ENCODE measurements at places on chromosomes 4 and X.

DNA sequence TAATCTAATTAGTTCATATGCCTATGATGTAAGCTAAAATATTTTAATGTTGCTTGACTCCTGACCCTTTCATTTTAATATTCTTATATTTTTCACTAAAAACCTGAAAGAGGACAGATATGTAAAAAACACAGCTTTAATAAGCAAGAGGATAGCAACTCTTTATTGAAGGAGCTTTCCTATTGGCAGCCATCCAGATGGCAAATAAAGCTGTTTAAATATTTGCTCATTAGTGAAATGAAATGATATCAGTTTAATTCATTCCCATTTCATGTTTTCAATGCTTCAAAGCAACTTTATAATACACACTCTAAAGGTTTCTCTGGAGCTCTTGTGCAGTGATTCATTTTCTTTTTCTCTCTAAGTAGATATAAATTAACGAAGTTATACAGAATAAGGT, 473.4 kb downstream of the PCDH7 start:
- no peak for DNase-seq

DNA sequence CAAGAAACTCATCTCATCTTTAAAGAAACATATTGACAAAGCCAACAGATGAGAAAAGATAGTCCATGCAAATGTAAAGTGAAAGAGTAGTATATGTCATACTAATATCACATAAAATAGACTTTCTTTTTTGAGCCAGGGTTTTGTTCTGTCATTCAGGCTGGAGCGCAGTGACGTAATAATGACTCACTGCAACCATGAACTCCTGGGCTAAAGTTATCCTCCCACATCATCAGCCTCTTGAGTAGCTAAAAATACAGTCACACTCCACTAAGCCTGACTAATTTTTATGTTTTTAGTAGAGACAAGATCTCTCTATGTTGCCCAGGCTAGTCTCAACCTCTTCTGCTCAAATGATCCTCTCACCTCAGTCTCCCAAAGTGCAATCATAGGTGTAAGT, 51.8 kb upstream of the TRAM1L1 start:
- DNase-seq = peak; percentile 17

- DNase-seq = no peak
Observed at GRCh38 chr4:1381944-1382541, 24.2 kb downstream of the NKX1-1 start.

DNA sequence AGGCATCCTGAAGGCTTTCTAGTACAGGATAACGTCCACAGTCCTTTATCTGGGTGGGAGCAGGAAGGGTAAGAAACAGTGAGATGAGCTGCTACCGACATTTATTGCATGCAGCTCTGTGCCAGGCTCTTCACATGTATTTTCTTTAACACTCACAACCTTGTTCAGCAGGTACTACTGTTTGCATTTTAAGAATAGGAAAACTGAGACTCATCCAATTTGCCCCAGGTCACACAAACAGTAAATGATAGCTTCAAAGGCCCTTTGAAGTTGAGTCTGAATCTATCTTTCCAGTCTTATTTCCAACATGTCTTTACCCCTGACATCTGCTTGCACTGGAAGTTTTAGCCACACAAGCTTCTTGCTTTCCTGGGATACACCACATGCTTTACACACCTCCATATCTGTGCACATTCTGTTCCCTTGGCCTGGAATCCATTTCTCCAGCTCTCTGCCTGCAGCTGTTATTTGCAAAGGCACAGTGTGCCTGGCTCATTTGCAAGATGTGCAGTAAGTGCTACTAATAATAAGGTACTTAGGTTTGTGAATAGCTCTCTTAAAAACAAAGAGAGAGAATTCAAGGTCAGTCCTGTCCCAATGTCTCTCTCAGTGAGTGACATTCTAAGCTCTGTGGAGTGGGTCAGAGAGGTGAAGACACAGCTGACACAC, 61.2 kb downstream of the METTL14 start:
- no peak for DNase-seq

GRCh38 chr4:21032089-21032645, 331.9 kb downstream of the PACRGL start:
- DNase-seq = no peak

DNA sequence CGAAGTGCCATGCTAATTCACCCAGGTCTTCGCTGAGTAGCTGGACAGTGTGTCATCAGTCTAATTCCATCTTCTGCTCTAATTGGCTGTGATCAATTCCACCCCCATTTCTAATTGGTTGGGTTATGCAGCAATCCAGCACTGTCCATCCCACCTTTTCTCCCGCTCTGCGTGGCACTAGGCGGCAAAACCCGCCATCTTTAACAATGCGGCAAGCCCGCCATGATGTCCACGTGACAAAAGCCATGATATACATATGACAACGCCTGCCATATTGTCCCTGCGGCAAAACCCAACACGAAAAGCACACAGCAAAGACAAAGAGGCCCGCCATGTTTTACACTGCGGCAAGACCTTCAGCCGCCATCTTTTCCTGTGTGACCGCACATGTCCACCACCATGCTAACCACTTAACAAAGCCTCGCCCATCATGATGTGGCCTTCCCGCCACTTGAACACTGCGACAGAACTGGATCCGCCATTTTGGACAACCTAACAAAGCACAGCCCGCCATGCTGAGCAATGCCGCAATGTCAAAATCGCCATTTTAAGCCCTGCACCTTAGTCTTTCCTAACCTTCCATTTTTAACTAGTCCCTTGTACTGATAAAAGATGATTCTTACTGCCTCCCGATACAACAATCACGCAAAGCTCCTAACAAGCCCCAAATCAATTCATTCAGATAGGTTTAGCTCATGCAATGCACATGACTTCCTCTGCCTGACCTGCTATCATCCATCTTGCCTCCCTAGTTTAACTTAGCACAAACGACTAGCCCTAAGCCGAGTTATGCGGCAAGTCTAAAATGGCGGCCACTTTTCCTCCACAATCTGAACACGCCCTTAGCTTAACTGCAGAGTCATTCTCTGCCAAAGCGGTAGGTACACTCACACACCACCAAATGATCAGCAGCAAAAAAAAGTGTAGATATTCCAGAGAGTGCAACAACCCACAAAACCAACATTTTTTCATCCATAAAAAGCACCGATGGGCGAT, 288.3 kb downstream of the CHIC1 start:
- no peak for DNase-seq

DNA sequence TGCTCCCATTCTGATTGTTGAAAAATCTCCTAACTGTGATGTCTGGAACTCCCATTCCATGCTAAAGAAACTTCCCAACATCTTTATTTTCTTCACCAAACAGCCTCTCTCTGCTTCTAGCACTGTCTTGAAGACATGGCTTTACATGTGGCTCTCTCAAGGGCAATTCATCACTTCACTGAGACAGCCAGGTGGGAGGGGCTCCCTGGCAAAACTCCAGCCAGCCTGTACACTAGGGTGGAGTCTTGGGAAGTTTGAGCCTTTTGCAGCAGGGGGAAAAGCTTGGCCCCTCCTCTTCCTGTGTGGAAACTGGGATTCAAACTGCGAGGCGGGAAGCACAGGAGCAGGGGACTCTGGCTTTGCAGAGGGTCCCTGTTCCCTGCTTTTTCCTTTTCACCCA, 130.5 kb upstream of the TTC29 start:
- no peak for DNase-seq

- DNase-seq = no peak
Observed at GRCh38 chr4:24816797-24817196, 21.4 kb downstream of the SOD3 start.

- no peak for DNase-seq
Observed at GRCh38 chr4:73450398-73451004, 14.5 kb downstream of the AFP start.

DNA sequence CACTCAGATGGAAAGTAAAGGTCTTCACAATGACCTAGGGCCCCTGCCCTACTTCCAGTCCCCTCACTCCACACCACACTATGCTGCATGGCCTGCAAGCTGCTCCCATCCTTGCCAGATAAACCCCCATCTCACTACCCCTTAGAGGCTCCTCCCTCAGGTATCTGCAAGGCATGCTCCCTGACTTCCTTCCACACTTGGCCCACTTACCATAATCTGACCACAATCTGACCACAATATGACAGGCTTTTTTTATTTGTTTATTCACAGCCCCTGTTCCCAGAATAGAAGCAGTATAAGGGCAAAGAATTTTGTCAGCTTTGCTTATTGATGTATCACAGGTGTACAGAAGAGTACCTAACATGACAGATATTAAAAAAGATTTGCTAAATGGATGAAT, 124.7 kb downstream of the CAMK2D start:
- peak; percentile 18 for DNase-seq

DNA sequence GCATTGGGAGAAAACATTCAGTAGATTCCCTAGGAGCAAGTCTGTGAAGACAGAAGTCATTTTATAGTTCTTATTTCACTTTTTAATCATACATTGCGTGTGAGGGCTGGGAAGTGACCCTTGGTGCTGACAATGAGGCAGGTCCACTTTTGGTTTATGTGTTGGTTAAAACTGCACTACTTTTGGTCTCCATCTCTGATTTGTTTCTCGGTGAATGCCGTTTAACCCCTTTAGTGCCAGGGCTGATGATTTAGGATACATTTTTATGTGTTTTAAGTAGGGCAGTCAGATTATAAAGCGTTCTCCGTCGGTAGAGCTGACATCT, 110.4 kb downstream of the AFF1 start:
- DNase-seq = no peak

GRCh38 chr4:22389240-22389870, 126.5 kb downstream of the ADGRA3 start:
- peak; percentile 47 for DNase-seq

DNA sequence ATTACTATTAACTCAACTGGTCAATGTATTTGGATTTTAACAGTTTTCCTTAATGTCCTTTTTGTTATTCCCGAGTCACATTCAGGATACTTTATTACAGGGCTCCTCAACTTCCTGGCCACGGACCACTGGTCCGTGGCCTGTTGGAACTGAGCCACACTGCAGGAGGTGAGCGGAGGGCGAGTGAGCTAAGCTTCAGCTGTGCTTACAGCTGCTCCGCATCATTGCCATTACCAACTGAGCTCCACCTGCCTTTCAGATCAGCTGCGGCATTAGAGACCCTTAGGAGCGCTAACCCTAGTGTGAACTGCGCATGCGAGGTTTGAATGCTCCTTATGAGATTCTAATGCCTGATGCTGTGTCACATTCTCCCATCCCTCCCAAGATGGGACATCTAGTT, 591.7 kb downstream of the CCSER1 start:
- no peak for DNase-seq

DNA sequence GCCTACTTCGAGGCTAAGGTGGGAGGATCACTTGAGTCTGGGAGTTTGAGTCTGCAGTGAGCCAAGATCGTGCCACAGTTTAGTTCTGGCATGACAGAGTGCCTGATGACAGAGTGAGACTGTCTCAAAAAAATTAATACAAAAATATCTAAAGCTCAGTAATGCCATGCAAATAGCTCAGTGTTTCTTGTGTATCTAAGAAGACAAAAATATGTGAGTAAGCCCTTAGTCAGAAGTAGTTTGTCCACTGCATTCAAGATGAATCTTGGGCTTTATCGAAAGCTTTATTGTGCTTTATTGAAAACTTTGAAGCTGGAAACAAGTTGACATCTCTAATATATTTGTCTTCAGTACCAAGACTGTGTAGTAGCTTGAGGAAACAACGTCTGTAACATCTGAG, 115.9 kb downstream of the GPAT3 start:
- no peak for DNase-seq

DNA sequence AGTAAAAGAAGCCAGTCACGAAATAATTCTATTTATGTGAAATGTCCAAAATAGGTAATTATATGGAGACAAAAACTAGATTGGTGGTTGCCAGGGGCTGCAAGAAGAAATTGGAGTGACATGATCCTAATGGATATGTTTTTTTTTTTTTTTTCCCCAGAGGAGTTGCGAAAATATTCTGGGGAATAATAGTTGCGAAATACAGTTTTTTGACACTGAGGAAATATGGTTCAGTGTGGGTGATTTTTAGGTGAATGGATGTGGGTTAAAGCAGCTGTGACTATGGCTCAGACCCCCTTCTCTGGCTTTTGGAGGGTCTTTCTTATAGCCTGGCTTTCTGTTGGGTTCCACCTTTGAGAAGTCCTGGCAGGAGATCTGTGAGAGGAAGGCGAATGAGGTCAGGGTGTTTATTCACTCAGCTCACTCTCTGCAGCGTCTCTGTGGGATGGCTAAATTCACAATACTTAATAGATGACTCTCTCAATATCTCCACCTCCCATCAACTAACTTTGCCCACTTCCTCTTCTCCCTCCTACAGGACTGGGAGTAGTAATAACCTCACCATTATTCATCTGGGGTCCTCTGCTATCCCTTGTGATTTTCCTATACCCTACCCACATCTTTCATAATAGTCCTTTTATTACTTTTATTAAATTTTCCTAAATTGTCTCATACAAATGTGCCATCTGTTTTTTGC, 15.3 kb upstream of the RAB9B start:
- DNase-seq = no peak

DNA sequence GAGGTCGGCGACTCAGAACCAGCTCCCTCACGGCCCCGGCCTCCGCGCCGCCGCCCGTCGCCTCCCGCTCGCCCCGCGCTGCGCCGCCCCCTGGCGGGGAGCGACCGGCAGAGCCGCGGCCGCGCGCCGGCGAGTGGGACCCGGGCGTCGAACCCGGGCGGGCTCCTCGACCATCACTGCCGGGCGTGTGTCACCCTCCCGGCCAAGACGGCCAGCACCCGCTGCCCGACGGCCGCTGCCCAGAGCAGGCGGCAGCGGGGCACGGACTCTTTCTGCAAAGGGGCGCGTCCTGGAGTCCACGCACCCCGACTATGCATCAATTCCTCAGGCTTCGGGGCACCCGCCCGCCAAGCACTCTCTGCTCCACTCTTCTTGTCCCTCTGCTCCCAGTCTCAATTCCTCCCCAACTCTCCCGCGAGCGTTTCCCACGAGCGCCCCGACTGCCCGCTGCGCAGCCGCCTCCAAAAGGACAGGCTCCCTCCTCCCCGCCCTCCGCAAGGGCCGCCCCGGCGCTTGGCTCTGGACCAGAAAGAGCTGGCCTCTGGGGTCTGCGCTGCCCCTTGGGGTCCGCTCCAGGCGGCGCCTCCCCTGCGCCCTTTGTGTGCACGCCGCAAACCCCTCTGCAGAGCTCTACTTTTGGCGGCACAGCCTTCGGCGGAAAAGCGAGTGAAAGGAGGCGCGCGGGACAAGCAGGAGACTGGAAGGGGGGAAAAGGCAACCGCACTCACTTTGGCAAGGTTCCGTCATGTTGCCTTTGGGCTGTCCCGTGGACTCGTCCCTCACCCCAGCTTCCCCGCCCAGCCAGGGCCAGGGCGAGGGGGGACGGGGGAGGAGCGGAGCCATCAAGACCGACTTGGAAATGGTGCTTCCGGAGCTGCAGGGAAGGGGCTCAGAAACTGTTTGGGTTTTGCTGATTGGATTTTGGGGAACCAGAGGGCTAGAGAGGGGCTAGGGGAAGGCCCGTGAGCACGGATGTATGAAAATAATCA, 1.0 kb downstream of the PDE5A start:
- peak; percentile 51 for DNase-seq
